ENCODE measurements at places on chromosomes 4 and X. TPM values are rescaled to one million over a fixed set of nuclear protein-coding genes. Genes with fewer than 3 reads are reported as not detected.

- DNase-seq: no peak
Observed at GRCh38 chrX:118729042-118729652, 1.7 kb downstream of the IL13RA1 start.

DNA sequence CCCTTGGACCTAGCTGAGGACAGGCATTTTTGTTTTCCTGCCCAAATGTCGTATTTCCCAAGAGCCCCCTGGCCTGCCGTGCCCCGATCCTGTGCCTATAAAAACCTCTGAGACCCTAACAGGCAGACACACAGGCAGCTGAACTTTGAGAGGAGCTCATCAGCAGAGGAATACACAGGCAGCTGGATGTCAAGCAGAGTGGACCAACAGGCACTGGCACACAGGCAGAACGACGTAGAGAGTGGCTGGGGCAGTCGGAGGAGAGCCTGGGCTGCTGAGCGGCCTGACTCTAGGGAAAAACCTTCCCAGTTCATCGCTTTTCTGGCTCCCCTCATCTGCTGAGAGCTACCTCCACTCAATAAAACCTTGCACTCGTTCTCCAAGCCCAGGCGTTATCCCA, 896.1 kb downstream of the PCDH18 start:
- DNase-seq: no peak

DNA sequence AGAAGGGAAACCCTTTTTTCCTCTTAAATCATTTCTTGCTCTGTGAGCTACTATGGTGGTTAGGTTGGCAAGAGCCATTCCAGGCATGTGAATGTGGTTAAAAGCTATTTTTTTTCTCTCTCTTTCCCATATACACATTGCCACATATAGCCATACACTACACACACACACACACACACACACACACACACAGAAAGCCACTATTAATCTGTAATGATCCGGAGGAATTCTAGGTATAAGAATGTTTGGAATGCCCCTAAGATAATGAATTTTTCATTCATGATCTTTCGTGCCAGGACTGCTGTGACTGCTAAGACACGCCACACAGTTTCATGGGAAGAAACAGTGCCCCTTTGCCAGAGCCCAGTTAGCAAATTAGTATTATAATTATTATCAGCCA, 21.8 kb upstream of the TLL1 start:
- no peak for DNase-seq

GRCh38 chr4:113069212-113069892, 19.9 kb downstream of the ANK2 start:
- no peak for DNase-seq

- no peak for DNase-seq
Observed at GRCh38 chr4:20995610-20996009, 295.4 kb downstream of the PACRGL start.

DNA sequence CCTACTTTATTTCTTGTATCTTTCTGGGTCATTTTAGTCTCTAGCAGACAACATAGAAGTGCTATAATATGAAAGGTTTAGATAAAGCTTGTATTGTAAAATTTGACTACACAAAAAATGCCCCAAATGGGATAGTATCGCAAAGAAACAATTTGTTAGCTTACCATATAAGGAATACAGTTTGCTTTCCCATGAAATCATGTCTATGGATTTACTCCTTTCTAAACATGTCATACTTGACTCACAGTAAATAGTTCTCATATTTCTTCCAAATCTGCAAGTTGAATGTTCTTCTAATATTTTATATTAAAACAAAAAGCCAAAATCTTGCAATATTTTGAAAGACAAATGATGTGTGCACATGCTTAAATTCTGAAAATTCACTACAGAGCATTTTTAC, 103.9 kb downstream of the PPA2 start:
- no peak for DNase-seq

DNA sequence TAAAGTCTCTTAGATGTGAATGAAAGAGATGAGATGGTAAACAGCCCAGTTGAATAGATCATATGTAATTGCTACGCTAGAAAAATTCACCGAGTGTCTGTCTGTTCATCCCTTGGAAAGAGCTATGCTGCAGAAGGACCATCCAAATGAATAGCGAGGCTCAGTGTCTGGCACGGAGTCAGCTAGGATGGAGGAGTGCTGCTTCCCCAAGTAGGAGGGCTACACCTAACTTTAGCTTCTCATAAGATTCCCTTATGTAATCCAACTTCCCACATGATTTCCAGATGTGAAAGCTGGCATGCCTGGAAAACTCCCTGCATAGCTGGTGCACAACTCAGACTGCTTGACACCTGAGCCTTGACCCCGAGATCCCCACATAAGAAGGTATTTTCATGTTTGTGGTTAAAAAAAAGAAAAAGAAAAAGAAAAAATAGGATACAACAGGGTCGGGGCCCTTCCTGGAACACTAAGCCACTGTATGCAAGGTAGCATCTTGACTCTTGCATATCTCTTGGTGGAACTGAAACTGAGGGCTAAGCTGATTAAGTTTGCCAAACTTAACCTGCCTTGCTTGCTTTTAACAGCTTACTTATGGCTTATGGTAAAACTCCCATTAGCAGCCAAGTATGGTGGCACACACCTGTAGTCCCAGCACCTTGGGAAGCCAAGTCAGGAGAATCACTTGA, 82.3 kb downstream of the FREM3 start:
- DNase-seq: no peak

DNA sequence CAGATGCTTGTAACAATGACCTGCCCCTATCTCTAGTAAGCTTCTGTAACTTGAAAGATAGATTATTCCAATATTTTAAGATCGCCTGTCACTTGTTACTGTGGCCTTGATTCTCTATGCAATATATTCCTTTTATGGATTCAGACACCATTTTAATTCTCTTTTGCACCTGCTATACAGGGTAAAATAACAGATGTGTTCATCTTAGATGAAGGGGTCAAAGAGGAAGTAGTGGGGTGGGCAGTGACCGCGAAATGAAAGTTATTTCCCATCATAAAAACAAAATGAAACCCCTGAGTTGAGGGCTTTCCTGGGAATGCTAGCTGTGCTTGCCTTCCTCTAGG, 175.9 kb downstream of the TSPAN5 start:
- no peak for DNase-seq

- no peak for DNase-seq
Observed at GRCh38 chr4:76981644-76982043, 32.1 kb downstream of the SEPTIN11 start.

GRCh38 chr4:84615355-84615754, 32.4 kb downstream of the CDS1 start:
- no peak for DNase-seq

GRCh38 chrX:22366166-22366702, 93.5 kb downstream of the CBLL2 start:
- no peak for DNase-seq

DNA sequence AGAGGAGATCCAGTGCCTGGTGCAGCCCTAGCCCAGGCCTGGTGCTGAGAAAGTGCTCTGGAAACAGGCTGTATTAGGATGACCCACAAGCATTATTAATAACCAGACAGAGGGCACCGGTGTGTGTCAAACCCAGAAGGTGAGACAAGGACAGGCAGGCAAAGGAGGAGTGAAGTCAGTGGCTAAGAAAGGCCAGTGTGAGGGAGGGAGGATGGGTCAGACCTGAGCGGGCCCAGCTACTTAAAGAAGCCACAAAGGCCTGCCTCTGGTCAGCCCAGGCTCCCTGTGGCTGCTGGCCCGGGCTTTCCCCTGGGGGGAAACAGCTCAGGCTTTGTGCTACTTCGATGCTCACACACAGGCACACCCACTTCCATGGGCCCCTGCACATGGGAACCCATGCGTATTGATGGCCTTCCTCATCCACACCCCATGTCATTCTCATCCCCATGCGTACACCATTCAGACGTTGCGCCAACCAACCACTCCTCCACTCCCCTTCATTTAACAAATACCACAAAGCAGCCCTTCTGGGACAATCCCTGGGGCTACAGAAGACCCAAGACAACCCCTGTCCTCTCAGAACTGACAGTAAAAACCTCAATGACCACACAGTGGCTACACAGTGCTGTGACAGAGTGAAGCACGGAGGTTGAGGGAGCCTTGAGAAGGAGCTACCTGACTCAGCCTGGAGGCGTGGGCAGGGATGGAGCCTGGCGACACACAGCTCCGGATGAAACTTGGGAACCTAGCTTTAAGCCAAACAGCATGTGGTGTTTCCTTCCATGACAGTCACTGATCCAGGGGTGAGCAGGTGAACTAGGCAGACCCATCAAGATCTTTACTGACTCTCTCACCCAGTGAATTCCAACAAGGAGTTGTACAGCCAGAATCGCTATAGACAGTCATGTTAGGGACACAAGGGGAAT, 24.9 kb upstream of the MTM1 start:
- DNase-seq: no peak

DNA sequence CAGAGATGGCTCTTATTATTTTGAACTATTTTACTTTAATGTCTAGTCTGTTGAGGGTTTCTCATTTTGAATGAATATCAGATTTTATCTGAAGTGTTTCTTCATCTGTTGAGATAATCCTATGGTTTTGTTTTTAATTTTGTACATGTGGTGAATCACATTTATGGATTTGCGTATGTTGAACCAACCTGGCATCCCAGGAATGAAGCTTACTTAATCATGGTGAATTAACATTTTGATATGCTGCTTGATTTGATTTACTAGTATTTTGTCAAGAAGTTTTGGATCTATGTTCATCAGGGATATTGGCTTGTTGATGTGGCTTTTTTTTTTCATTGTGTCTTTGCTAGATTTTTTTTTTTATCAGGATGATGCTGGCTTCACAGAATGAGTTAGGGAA, 2390.9 kb downstream of the PCDH7 start:
- DNase-seq: no peak

GRCh38 chr4:23734000-23734399, 155.8 kb downstream of the PPARGC1A start:
- no peak for DNase-seq

DNA sequence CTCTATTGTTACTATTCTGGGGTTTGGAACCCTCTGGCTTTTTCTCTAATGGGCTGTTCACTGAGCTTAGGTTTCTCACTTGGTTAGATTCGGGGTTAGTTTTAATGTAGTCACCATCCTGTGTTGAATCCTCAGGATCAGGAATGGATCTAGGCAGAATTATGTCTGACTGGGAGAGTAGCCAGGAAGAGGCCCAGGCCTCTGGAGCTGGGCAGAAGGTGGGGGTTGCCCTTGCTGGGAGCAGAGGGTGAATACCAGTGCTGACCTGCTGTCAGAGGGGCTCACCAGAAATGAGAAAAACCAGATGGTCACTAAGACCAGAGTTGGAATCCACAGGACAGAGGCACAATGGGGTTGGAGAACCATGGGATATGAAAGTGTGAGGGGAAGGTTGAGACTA, 126.6 kb upstream of the SLC4A4 start:
- no peak for DNase-seq

- no peak for DNase-seq
Observed at GRCh38 chr4:165152527-165152926, 39.9 kb upstream of the TMEM192 start.

Gene BEX2
- total RNA-seq: 32.8 TPM

Gene NKX3-2
- total RNA-seq: not detected

Gene MAGEB2
- total RNA-seq: 0.23 TPM

Gene TCEAL5
- total RNA-seq: 5.3 TPM

Gene ANTXR2
- 9.9 TPM for total RNA-seq

Gene PABPC4L
- 3.6 TPM for total RNA-seq

Gene HSD17B13
- total RNA-seq: 0.25 TPM
